Activated CD4-positive, alpha-beta T cell treated with anti-CD3 and anti-CD28 coated beads, Interleukin-2, amount 50 U/mL, for 24 hours (primary cell): ENCODE measurements at places on chromosomes 11 and 22.
A peak's percentile ranks its signal among the peaks of the same experiment; 100 is the strongest.

DNA sequence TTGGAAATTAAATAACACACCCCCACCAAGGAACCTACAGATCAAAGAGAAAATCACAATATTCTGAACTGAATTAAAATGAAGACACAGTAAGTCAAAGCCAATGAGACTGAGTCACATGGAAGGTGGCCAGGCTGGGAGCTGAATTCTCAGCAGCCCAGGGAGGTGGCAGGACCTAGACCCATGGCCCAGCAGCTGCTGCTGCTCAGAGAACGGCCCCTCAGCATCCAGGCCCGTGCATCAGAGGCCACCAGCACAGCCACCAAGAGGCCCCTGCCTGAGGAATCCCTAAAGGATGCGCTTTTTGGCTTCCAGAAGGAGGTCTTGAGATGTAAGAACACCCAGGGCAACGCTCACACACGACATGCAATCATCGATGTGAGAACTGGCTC is 35.0 kb downstream of the TBX1 start:
- no peak for DNase-seq

DNA sequence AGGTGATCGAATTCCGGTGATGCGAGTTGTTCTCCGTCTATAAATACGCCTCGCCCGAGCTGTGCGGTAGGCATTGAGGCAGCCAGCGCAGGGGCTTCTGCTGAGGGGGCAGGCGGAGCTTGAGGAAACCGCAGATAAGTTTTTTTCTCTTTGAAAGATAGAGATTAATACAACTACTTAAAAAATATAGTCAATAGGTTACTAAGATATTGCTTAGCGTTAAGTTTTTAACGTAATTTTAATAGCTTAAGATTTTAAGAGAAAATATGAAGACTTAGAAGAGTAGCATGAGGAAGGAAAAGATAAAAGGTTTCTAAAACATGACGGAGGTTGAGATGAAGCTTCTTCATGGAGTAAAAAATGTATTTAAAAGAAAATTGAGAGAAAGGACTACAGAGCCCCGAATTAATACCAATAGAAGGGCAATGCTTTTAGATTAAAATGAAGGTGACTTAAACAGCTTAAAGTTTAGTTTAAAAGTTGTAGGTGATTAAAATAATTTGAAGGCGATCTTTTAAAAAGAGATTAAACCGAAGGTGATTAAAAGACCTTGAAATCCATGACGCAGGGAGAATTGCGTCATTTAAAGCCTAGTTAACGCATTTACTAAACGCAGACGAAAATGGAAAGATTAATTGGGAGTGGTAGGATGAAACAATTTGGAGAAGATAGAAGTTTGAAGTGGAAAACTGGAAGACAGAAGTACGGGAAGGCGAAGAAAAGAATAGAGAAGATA is at the start of gene MALAT1:
Gene MALAT1, plus strand, starts transcription at position 69 of the 736 bp plus-strand sequence.
- DNase-seq = peak; percentile 96

GRCh38 chr11:86805873-86806310 is 5.5 kb downstream of the PRSS23 start:
- no peak for DNase-seq

DNA sequence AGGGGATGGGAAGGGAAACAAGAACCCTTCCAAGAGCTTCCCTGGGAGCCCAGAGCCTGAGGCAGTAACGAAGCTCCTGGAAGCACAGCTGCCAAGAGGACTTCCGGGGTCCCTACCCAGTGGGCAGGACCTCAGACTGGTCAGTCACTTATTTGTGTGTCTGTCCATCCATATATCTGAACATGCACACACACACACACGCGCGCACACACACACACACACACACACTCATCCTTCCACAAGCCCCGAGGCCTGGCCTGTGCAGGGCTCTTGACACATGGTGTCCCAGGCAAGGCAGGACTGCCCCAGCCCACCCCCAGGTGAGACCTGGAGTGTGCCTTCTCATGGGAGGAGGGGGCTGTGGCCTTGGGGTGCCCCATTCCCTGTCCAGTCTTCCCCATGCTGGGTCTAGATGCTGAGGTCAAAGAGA is 44.9 kb downstream of the IGLL5 start:
- no peak for DNase-seq

- DNase-seq = no peak
These were observed 2.4 kb downstream of the UCP2 start for GRCh38 chr11:73980001-73980961.

DNA sequence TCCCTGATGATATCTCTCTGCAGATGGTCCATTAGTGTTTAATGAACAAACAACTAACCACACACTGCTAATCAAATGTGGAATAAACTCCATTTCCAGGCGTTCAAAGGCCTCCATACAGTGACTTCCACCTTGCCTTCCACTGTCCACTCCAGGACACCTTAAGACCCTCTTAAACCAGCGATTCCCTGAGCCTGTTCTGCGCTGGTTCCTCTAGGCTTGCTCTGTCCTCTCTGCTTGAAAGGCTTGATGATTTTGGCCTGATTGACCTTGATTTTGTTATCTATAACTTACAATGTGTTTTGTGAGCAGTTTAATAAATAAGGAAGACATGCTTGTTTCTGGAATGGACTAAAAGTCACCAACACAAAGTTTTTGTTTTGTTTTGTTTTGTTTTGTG is 12.0 kb downstream of the OVCH2 start:
- DNase-seq = no peak

DNA sequence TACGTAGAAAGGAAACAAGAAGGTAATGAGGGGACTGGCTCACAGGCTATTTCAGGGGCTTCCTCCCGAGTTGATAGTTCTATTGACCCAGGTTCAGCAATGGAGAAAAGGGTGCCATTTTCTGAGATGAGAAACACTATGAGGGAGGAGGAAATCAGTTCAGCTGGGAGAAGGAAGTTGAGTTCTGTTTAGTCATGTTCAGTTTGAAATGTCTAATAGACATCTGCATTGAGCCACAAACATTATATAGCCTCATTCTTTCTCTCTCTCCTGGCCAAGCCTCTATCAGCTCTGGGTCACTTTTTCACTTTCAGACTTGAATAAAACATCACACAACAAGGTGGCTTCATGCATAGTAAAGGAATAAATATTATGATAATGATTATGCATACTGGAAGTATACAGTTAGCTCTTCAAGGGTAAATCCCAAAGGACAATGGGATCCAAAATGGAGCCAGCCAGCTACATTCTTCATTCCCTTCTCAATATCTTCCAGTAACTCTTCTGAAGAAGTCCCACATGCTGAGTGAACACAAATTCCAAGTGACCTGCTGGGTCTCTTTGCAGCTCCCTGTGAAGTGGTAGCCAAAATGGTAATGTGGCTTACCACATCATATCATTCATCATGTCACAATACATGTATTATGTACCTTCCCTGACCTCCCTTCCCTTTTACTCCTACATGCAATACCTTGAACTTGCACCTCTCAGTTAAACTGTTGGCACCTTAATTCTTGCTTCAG is 80.9 kb upstream of the CD44 start:
- no peak for DNase-seq

GRCh38 chr11:96465512-96465911 is 75.7 kb downstream of the JRKL start:
- no peak for DNase-seq

DNA sequence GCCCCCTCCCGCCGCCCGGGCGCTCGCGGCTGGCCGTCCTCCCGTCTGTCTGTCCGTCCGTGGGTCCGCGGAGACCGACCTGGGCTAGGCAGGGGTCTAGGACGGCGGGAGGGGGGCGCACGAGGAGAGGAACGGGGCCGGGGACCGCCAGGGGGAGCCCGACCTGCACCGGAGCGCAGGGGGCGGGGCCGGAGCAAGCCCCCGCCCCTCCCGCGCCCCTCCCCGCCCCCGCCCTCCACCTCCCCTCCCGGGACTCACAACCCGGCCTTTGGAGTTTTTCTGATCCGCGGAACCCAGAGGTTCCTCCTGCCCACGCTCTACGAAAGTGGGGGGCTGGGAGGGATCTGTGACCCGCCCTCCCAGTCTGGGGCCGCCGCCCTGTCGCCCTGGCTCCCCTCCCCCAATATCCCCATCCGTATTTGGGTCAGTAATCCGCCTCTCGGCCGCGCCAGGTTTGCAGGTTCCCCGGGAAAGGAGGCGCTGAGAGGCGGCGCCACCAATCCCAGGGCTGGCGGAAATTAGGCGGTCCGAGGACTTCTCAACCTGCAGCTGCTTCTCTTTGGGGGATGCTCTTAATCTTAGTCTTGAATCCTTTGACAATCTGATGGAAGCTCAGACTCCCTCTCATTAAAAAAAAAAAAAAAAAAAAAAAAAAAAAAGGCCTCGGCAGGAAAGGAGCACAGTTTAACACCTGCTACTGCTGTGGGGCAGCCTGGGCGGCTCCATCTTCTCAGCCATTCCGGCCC is 925 bp upstream of the KCNJ11 start:
- peak; percentile 54 for DNase-seq

- no peak for DNase-seq
These were observed 113.0 kb downstream of the ADAMTS15 start for GRCh38 chr11:130561441-130561881.

GRCh38 chr22:42684462-42685195 is 35.4 kb upstream of the CYB5R3 start:
- no peak for DNase-seq

GRCh38 chr22:24184057-24184798 is 2.9 kb downstream of the SUSD2 start:
- DNase-seq = no peak

- no peak for DNase-seq
These were observed 127.0 kb downstream of the MRTFA start for GRCh38 chr22:40509401-40510134.

DNA sequence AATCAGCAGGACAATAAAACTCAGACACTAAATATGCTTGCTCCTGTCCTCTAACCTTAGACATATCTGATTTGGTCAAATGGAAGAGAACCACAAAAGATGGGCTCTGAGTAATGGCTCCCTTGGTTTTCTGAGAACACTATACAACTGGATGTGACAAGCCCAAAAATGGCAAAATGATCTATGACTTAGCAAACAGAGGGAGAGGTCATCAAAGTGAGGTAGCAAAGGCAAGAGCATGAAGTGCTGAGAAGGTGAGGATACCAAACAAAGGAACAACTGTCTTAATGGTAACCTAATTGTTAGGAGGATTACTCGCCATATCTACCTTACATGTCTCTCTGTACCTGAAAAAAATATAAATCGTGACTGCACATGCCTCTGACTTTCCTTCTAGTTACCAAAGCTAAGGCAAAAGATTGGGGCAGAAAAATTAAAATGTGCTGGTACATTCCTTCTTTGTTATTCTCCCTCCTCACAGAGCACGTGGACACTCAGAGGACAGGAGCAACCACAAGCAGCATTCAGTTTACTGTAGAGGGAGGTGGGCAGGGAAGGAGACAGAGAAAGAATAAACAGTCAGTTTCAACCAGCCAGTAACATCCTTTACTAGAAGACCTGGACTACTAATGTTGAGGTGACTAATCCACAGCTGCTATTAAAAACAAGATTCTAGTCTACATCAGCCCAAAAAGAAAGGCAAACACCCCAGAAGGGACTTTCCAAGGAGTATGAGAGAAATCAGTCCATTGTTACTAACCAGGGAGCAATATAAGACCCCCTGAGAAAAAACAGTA is 88.8 kb downstream of the AMBRA1 start:
- no peak for DNase-seq

DNA sequence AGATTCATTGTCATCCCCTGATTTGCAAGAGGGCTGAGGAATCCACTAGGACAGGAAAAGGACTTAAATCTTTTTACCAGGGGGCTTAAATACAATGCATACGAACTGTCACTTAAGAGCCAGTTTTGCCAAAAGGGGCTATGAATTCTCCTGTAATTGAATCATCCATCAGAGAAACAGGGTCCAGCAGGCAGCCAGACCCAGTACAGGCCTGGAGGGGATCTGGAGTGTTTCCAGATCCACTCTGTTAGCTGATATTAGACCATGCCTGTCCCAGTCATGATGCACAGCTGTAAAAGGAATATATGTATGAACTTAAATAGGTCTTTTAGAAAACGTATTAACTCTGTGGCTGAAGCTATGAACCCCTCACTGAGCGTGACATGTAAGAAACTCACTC is 53.8 kb upstream of the PRSS23 start:
- no peak for DNase-seq

GRCh38 chr11:120063686-120064340 is 74.1 kb downstream of the TRIM29 start:
- no peak for DNase-seq

- DNase-seq = no peak
These were observed 151.1 kb upstream of the CHORDC1 start for GRCh38 chr11:90373971-90374370.

DNA sequence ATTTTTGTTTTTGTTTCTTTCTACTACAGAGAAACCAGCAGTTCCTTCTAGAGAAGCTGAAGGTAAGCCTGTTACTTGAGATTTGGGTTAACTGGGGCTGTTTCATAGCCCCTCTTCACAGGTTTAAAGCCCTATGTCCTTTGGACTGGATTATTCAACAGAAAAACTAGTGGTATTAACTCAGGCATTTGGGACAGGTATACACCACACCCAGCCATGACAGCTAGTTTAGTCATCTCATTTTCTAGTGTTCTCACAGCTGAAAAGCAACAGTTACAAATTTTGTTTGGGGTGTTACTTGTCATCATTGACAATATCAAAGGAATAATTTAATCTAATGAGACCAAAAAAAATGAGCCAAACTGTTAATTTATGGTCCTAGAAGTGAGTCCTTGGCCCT is 14.0 kb downstream of the LAYN start:
- no peak for DNase-seq

GRCh38 chr11:7077101-7077500 is 11.7 kb upstream of the RBMXL2 start:
- no peak for DNase-seq

DNA sequence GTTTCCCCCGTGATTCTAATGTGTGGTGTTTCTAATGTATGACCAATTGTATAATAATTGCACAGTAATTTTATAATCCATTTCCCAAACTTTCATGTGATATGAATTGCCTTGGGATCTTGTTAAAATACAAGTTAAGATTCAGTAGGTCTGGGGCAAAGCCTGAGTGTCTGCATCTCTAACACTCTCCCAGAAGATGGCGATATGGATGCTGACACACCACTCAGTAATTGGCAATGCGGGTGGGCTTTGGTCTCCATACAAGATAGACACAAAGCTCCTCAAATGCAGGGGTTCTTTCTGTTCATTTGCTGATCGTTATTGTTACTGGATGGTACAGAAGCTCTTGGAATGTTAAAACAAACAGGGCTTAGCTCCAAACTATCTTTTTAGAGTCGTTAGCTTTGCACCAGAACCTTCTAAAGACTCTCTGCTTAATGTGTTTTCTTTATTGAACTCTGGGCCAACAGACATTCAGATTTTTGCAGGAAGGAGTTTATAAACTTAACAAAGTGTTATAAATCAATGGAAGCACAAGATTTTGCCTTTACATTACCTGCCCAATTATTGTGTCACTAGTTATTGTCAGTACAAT is 45.4 kb upstream of the ANO3 start:
- DNase-seq = no peak

- no peak for DNase-seq
These were observed 531 bp downstream of the PIM3 start for GRCh38 chr22:49961005-49961600.

DNA sequence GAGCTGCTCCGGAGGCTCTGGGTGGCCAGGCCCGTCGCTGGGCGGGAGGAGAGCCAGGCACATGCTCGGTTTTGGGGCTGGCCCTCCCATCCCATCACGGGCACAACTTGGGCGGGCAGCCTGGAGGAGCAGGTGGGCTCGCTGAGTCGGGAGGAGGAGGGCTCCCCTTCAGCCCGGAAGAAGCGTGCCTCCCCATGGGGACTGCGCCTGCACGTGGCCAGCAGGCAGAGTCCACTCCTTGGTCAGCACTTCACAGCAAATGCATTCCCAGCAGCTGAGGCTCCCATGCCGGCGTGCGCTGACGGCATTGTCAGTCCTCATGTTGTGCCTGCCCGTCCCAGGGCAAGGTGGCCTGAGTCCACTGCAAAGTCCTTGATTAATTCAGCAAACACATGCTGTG is 1281.7 kb downstream of the BRD1 start:
- DNase-seq = no peak
